NCI-H1105 treated with DMSO at 0.1 percent for 48 hours (cell line): ENCODE measurements at places on chromosomes 5 and 9.
A peak's percentile ranks its signal among the peaks of the same experiment; 100 is the strongest.

DNA sequence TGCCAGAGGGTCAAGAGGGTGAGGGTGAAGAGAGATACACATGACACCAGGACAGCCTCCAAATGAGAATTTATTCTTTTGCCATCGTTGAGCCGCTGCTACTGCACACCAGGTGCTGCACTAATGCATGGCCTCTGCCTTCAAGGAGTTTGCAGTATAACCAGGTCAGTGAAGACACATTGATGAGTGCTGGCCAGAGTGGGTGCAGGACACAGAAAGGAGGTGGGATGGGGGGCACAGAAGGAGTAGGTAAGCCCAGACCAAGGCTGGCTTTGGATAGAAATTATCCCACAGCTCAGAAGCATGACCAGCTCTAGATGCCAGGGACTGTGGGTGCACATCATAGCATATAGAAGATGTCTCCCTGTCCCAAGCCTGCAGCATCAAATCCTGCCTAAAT is 38.0 kb downstream of the FOXI1 start:
- no peak for DNase-seq

- peak; percentile 39 for DNase-seq
These were observed at the start of gene GNPDA1 for GRCh38 chr5:142012792-142013388. Gene GNPDA1 (minus strand): TSS chr5:142013027. CDS start chr5:142012035, 992 bp downstream.

GRCh38 chr5:141785711-141786110 is 92.5 kb downstream of the PCDH1 start:
- DNase-seq: no peak

GRCh38 chr9:38708759-38709158 is 11.2 kb downstream of the FAM240B start:
- no peak for DNase-seq

GRCh38 chr5:12023614-12024241 is 119.5 kb upstream of the CTNND2 start:
- peak; percentile 68 for DNase-seq

- DNase-seq: no peak
These were observed 140.4 kb downstream of the GABBR2 start for GRCh38 chr9:98568234-98568908.

DNA sequence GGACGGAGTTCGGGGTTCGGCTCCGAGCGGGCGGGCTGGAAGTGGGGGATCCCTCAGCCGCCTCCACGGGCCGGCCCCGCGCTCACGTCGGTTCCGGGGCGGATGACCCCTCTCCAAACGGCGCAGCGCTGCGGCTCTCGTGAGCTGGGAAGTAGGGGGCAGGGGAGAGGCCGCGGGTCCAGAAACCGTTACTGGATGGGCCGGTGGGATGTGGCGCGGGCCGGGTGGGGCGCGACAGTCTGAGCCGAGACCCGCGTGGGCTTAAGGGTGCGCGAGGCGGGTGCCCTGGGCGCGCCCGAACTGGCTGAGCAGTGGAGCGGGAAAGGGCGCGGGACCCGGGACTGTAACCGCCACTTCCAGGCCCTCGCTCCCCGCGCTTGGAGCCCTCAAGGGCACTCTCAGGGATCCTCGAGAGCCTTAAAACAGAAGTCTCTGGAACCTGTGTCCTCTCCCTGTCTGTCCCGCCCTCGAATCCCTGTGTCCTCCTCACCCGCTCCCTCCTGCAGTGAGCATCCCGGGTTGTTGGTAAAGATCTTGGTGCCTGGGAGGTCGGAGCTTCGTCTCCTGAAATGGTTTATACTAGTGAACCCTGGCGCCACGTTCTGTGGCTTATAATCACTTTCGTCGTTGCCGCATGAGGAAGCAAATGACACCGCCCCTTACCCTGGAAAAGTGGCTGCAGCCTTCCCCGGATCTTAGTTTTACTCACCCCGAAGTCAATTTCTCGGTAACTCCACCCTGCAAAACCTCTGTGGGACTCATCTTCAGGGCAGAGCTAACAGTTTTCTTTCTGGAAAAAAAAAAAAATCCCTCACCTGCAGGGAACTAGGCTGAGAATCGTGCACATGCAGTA is 571 bp upstream of the MARCHF11 start:
- no peak for DNase-seq

GRCh38 chr5:78601559-78602314 is 46.8 kb downstream of the LHFPL2 start:
- no peak for DNase-seq

DNA sequence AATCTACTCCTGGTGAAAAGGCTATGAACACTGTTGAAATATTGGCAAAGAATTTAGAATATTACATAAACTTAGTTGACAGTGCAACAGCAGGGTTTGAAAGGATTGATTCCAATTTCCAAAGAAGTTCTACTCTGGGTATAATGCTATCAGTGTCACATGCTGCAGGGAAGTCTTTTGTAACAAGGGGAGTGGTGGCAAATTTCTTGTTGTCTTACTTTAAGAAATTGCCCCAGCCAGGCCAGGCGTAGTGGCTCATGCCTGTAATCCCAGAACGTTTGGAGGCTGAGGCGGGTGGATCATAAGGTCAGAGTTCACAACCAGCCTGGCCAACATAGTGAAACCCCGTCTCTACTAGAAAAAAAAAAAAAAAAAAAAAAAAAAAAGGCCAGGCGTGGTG is 86.3 kb upstream of the OTULINL start:
- DNase-seq: no peak

DNA sequence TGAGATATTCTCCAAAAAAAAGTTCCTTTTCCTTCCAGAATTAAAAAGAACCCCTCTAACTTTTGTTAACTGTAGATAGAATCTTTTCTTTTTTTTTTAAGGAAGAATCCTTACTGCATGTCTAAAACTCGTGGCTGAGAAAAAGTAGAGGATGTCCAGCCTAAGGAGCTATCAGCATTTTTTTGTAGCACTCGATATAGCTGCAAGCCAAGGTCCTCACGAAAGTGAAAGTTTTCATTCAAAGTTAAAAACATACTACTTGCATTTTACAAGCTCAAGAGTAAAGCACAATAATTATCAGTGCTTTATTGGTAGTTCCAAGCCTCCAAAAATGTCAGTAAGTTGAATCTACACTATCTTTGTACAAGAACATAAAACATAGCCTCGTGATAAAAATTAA is 28.7 kb upstream of the ZSWIM6 start:
- DNase-seq: no peak

GRCh38 chr5:168219515-168220410 is 71.7 kb upstream of the WWC1 start:
- peak; percentile 43 for DNase-seq

GRCh38 chr9:35603506-35603985 is 1.5 kb upstream of the TESK1 start:
- no peak for DNase-seq

DNA sequence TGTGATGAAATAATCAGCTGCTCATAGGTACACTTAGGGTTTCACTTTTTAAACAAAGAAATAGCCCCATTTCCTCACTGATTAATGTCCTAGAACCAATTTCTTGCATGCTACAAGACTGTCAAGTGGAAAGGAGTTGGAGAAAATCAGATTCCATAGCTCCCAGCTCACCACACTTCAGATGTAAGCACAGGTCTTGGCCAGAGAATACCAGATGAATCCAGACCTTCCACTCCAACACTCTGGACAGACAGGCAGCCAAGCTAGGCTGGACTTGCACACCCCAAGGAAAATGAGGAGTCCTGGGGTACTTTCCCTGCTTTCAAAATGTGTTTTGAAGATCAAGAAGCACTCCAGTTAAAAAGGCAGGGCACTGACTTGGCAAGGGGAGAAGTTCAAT is 68.5 kb downstream of the KLHL3 start:
- DNase-seq: no peak

DNA sequence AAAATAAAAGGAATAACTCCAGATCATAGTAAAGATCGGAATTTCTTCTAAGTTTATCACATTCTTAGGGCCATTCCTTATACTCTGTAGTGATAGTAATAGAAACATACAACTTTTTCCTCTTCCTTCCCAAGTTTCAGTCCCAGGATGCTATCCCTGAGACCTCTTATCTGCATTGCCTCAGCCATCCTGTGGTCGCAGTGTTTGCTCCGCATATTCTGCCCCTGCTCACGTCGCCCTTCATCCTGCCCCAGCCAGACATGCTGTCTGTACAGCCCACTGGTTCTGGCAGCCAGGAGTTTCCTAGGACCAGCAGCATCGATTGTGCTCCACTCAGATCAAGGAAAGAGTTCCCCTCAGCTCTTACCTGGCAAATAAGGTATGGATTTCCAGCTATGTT is 132.7 kb upstream of the ERCC6L2 start:
- no peak for DNase-seq

DNA sequence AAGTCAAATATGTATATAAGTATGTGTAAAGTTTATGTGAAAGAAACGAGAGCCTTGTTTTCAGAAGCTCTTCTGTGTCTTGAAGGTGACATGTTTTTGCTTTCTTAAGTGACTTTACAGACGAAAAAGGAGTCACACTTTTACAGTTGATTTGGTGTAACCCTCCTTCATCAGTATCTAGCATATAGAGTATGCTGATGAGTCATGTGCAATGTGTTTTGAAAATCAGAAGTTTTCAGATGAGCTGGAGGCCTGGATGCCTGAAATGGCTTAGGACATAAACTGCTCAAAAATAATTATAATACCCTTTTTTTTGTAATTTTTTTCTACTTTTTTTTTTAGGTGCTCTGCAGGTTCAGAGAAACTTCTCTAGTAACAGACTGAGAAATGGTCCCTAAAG is 209.5 kb downstream of the CD180 start:
- DNase-seq: no peak

DNA sequence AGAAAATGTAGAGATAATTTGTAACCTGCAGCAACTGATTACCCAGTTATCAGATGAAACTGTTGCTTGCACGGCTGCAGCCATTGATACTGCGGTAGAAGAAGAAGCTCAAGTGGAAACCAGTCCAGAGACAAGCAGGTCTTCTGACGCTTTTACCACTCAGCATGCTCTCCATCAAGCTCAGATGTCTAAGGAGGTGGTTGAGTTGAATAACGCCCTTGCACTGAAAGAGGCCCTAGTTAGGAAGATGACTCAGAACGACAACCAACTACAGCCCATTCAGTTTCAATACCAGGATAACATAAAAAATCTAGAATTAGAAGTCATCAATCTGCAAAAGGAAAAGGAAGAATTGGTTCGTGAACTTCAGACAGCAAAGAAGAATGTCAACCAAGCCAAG is 1.7 kb downstream of the KIF4B start:
- DNase-seq: no peak

- DNase-seq: no peak
These were observed 131.4 kb downstream of the MCTP1 start for GRCh38 chr5:95153511-95153910.
